Right lobe of liver (tissue), 6 donors: ENCODE measurements at places on chromosomes 6 and 20. TPM values are rescaled to one million over a fixed set of nuclear protein-coding genes. Genes with fewer than 3 reads are reported as not detected.
A peak's percentile ranks its signal among the peaks of the same experiment; 100 is the strongest.

IL17A gene
- total RNA-seq, result not detected

SRPK1 gene
- 21.5 TPM for total RNA-seq

MICAL1 gene
- 2.7 TPM for total RNA-seq

CTAGE9 gene
- total RNA-seq, result not detected

SIGLEC1 gene
- total RNA-seq, result 3.0 TPM

OXT gene
- 7.7 TPM for total RNA-seq

ASIP gene
- not detected for total RNA-seq

SLC52A3 gene
- 0.62 TPM for total RNA-seq

RIMS1 gene
- total RNA-seq, result not detected

STMND1 gene
- total RNA-seq, result not detected

BPIFA1 gene
- total RNA-seq, result not detected

ZNF512B gene
- 10.8 TPM for total RNA-seq

C6orf141 gene
- total RNA-seq, result 1.8 TPM

ENPP3 gene
- 0.81 TPM for total RNA-seq

DNA sequence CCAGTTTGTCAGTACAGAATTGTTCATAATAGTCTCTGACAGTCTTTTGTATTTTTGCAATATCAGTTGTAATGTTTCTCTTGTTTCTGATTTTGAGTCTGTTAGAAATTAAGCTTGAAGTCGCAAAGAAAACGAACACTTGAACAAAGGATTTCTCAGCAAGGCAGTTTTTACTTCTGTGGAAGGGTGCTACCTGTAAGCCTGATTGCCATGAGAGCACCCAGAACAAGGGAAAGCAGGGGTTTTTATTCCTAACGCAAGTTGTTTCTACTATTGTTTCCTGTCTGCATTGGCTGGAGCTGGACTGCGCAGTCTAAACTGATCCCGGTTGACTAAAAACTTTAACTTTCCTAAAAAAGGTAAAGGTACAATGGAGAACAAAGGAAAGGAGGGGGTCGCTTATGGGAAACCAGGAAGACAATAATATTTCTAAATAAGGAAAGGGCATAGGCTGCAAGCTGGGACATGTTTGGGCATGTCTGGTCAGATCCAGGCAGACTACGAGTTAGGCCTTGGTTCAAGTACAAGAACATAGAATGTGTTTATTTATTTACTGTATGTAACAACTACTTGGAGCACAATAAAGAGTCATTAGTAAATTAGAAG is 28.5 kb downstream of the HLA-B start:
- DNase-seq, result no peak
- H3K4me1 ChIP-seq, result no peaks in the 10 kb centered on the region
- no peak overlapping the region for H3K4me3 ChIP-seq
- H3K27ac ChIP-seq, result no peak overlapping the region

DNA sequence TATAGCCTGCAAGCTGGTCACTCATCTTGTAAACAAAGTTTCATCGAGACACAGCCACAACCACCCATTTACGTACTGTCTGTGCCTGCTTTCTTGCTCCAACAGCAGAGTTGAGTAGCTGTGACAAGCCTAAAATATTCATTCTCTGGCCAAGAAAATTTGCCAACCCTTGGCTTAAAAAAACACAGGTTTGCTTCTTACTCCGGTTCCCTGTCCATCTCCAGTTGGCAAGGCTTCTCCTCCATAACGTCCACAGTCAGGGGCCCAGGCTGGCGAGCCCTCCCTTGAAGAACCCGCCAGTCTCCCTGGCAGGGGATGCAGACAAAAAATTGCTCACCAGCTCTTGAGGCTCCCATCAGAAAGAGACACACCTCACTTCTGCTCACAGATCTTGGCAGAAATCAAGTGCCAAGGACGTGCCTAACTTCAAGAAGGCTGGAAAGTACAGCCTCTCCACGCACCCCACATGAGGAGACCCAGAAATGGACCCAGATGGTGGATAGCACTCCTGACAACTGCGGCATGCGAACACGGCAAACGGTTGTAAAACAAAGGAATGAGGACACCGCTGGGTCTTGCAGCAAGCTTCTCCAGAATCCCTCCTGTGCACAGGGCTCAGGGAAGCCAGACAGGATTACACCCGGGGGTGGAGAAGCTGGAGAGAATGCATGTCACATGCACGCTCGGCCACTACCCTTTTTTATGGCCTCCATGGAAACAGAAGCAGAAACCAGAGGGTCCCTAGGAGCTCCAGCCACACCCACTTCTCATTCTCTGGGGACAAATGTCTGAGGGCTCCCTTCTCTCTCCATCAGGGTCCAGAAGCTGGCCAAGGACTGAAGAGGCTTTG is 59.8 kb upstream of the SIRPA start:
- DNase-seq, result no peak
- H3K27me3 ChIP-seq, result no peaks in the 10 kb centered on the region
- no peak overlapping the region for H3K27ac ChIP-seq
- no peak overlapping the region for H3K4me3 ChIP-seq
- no peaks in the 10 kb centered on the region for H3K4me1 ChIP-seq
- no peaks in the 10 kb centered on the region for H3K36me3 ChIP-seq

GRCh38 chr20:675453-676314 is at the start of gene SCRT2:
SCRT2 (minus strand) TSS chr20:675802; CDS start chr20:675601, 201 bp downstream.
- no peaks in the 10 kb centered on the region for H3K36me3 ChIP-seq
- H3K4me3 ChIP-seq, result no peak within 1 kb of the TSS
- no peak within 1 kb of the TSS for H3K27ac ChIP-seq
- H3K27me3 ChIP-seq, result peaks cover 12% of the 10 kb centered on the region
- DNase-seq, result peak; percentile 87

GRCh38 chr6:137677709-137678108 is 183.5 kb upstream of the OLIG3 start:
- H3K4me3 ChIP-seq, result no peak overlapping the region
- H3K4me1 ChIP-seq, result no peaks in the 10 kb centered on the region
- no peak for DNase-seq
- H3K27ac ChIP-seq, result no peak overlapping the region
- no peaks in the 10 kb centered on the region for H3K36me3 ChIP-seq

DNA sequence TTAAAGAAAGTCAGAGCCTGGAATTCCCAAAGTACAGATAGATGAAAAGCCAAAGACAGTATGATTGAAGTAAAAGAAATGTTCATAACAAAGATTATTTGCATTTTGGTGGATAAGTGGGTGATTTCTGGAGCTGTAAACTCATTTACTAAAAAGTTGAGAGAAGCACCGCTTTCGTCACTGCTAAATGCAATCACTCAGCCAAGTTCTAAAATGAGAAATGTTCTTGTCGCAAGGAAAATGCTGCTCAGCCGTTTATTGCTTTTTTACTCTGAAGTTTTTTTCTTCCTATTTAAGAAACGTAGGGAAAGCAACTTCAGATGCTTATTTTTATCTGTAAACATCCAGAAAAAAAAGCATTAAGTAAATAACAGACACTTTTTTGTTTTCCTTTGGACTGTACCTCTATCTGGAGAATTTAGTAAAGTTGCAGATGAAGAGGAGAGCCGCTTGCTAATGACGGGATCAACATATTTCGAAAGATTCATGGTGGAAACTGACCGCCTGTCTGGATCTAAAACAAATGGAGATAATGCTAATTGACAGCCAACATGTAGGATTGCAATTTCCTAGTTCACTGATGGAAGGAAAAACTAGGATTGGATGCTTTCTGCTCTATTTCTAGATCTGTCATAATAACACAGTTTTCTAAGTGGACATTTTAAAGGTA is 93.8 kb upstream of the BCLAF1 start:
- no peaks in the 10 kb centered on the region for H3K36me3 ChIP-seq
- H3K4me1 ChIP-seq, result no peaks in the 10 kb centered on the region
- no peak overlapping the region for H3K27ac ChIP-seq
- H3K27me3 ChIP-seq, result no peaks in the 10 kb centered on the region
- H3K4me3 ChIP-seq, result no peak overlapping the region

- H3K4me1 ChIP-seq, result no peaks in the 10 kb centered on the region
- H3K4me3 ChIP-seq, result no peak overlapping the region
- no peak for DNase-seq
- H3K27me3 ChIP-seq, result no peaks in the 10 kb centered on the region
Observed at GRCh38 chr6:163165155-163165910, 249.2 kb upstream of the QKI start.

- no peak within 1 kb of the TSS for H3K4me3 ChIP-seq
- no peaks in the 10 kb centered on the region for H3K4me1 ChIP-seq
- DNase-seq, result no peak
- no peaks in the 10 kb centered on the region for H3K36me3 ChIP-seq
- H3K27ac ChIP-seq, result no peak within 1 kb of the TSS
- no peaks in the 10 kb centered on the region for H3K27me3 ChIP-seq
Observed at GRCh38 chr20:44247131-44247571, at the start of gene GDAP1L1. GDAP1L1 (plus strand) TSS chr20:44247308; CDS start chr20:44247335, 27 bp downstream.

GRCh38 chr6:43706788-43707187 is 19.2 kb upstream of the MRPS18A start:
- no peak overlapping the region for H3K4me3 ChIP-seq
- H3K36me3 ChIP-seq, result no peaks in the 10 kb centered on the region
- H3K27ac ChIP-seq, result no peak overlapping the region
- H3K4me1 ChIP-seq, result no peaks in the 10 kb centered on the region
- H3K27me3 ChIP-seq, result no peaks in the 10 kb centered on the region

DNA sequence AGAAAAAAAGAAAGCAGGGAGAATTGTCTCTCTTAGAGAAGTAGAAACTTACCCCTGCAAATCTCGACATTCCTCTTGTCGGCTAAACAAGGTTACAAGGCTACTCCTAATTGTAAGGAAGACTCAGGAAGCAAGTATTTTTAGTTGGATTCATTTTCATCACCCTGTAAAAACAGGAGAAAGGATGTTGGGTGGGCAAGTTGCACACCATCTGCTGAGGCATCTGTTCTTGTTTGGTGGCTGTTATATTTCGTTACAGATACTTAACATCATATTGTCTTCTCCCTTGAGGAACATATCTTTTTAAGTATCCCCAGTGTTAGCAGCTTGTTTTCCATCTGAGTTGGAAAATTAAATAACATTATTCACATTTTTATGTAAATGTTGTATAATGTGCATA is 187.5 kb downstream of the PLCB4 start:
- no peaks in the 10 kb centered on the region for H3K27me3 ChIP-seq
- H3K4me3 ChIP-seq, result no peak overlapping the region
- H3K4me1 ChIP-seq, result no peaks in the 10 kb centered on the region
- H3K36me3 ChIP-seq, result no peaks in the 10 kb centered on the region

DNA sequence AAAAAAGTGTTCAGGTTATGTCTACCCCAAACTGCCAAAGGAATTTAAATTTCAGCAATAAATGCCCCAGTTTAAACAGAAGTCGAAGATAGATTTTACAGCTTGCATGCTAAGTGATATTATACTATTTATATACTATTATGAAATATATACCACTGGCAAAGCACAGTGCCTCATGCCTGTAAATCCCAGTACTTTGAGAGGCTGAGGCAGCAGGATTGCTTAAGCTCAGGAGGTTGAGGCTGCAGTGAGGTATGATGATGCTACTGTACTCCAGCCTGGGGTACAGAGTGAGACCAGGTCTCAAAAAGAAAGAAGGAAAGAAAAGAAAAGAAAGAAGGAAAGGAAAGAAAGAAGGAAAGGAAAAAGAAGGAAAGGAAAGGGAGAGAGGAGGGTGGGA is 102.1 kb downstream of the MTFR2 start:
- no peak overlapping the region for H3K27ac ChIP-seq
- H3K27me3 ChIP-seq, result no peaks in the 10 kb centered on the region
- DNase-seq, result no peak
- no peak overlapping the region for H3K4me3 ChIP-seq
- no peaks in the 10 kb centered on the region for H3K36me3 ChIP-seq
- H3K4me1 ChIP-seq, result no peaks in the 10 kb centered on the region

- H3K4me3 ChIP-seq, result no peak overlapping the region
- DNase-seq, result no peak
- peaks cover 18% of the 10 kb centered on the region for H3K4me1 ChIP-seq
- H3K36me3 ChIP-seq, result no peaks in the 10 kb centered on the region
- no peaks in the 10 kb centered on the region for H3K27me3 ChIP-seq
- no peak overlapping the region for H3K27ac ChIP-seq
Observed at GRCh38 chr6:37017606-37018197, 12.2 kb downstream of the FGD2 start.

GRCh38 chr6:127069659-127070279 is 48.7 kb upstream of the RSPO3 start:
- no peaks in the 10 kb centered on the region for H3K36me3 ChIP-seq
- no peaks in the 10 kb centered on the region for H3K4me1 ChIP-seq
- DNase-seq, result no peak
- no peak overlapping the region for H3K27ac ChIP-seq
- H3K4me3 ChIP-seq, result no peak overlapping the region
- no peaks in the 10 kb centered on the region for H3K27me3 ChIP-seq

- peaks cover 25% of the 10 kb centered on the region for H3K4me1 ChIP-seq
- peak; percentile 85 for DNase-seq
- H3K27ac ChIP-seq, result no peak overlapping the region
- no peak overlapping the region for H3K4me3 ChIP-seq
Observed at GRCh38 chr6:43970913-43971775, 156.1 kb downstream of the MRPL14 start.

DNA sequence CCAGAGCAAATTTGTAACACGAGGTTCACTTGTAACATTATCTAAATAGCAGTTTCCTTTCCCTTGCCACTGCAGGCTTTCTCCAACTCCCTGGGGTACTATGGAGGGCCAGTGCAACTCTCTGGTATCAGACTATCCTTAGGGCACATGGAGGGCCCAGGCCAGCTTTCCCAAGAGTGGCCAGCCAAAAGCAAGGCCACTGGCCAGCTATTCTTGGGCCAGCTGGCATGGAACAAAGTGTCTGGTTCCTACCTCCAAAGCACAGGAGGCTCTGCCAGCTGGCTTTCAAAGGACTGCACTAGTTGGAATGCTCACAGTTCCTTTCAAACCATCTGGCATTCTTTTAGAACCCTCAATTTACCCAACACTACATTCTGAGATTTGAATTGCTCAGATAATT is 8.7 kb downstream of the RNF24 start:
- no peaks in the 10 kb centered on the region for H3K36me3 ChIP-seq
- peaks cover 7% of the 10 kb centered on the region for H3K4me1 ChIP-seq
- H3K4me3 ChIP-seq, result no peak overlapping the region
- no peak overlapping the region for H3K27ac ChIP-seq
- no peaks in the 10 kb centered on the region for H3K27me3 ChIP-seq

- DNase-seq, result no peak
- peak overlapping the region; percentile 99 for H3K27ac ChIP-seq
- H3K4me3 ChIP-seq, result no peak overlapping the region
- H3K36me3 ChIP-seq, result no peaks in the 10 kb centered on the region
Observed at GRCh38 chr6:156718647-156719394, 58.4 kb upstream of the ARID1B start.

- no peaks in the 10 kb centered on the region for H3K4me1 ChIP-seq
- H3K36me3 ChIP-seq, result no peaks in the 10 kb centered on the region
- H3K27ac ChIP-seq, result no peak overlapping the region
- DNase-seq, result no peak
- no peaks in the 10 kb centered on the region for H3K27me3 ChIP-seq
Observed at GRCh38 chr6:133424359-133424758, 183.2 kb downstream of the EYA4 start.
